Natural killer cell (primary cell): ENCODE measurements at places on chromosomes 6 and 20.

GRCh38 chr6:141212296-141212695 is 920.4 kb upstream of the GJE1 start:
- H3K27me3 ChIP-seq = no peaks in the 10 kb centered on the region
- H3K4me1 ChIP-seq = no peaks in the 10 kb centered on the region
- no peak overlapping the region for H3K4me3 ChIP-seq
- H3K27ac ChIP-seq = no peak overlapping the region

- H3K27ac ChIP-seq = no peak overlapping the region
- H3K36me3 ChIP-seq = no peaks in the 10 kb centered on the region
- no peaks in the 10 kb centered on the region for H3K4me1 ChIP-seq
Observed at GRCh38 chr6:6556738-6557503, 31.6 kb upstream of the LY86 start.

DNA sequence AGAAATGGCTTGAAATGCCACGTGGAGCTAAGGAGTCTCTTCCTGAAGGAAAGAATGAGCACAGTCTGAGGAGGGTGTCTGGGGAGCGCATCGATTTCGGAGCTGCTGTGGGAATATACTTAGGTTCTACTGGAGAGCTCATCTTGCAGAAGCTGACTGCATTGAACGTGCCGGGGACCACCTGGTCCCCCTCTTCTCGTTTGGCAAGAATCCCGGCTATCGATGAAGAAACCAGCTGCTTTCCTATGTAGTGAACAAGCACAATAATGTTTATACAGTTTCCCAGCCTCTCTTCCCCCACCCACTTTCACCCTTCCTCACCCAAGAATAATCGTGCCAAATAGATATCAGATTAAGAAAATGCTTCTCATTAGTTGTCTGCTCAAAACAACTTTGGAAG is 242.5 kb downstream of the PACRG start:
- no peak overlapping the region for H3K27ac ChIP-seq
- H3K4me1 ChIP-seq = no peaks in the 10 kb centered on the region
- DNase-seq = no peak
- H3K27me3 ChIP-seq = no peaks in the 10 kb centered on the region

GRCh38 chr6:140784573-140784972 is 1348.2 kb upstream of the GJE1 start:
- H3K27me3 ChIP-seq = no peaks in the 10 kb centered on the region
- no peaks in the 10 kb centered on the region for H3K4me1 ChIP-seq
- no peak overlapping the region for H3K4me3 ChIP-seq
- no peak overlapping the region for H3K27ac ChIP-seq

DNA sequence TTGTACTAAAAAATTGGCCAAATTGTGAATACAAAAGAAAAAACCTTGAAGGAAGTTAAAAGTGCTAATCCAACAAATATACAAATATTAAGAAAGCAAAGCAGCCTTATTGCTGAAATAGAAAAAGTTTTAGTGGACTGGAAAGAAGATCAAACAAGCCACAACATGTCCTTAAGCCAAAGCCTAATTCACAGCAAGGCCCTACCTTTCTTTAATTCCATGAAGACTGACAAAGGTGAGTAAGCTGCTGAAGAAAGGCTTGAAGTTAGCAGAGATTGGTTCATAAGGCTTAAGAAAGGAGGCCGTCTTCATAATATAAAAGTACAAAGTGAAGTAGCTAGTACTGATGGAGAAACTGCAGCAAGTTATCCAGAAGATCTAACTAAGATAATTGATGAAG is 53.5 kb downstream of the TINAG start:
- no peak overlapping the region for H3K4me3 ChIP-seq
- no peak overlapping the region for H3K27ac ChIP-seq
- no peaks in the 10 kb centered on the region for H3K4me1 ChIP-seq

DNA sequence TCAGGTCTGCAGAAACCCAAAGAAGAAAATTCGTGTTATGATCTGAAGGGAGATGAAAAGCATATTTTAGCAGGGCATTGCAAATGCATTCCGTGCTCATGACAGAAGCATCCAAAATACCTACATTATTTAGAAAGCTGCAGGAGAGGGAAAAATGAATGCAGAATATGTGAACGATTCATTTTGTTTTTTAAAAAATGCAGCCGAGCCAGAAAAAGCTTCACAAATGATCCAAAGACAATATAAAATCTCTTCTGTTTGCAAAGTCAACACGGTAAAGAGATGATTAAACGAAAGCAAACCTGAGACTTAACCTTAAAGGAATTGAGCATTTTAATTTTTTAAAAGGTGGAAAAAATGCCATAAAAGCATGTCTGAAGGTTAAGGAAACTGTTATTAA is 136.1 kb upstream of the SULF2 start:
- H3K4me3 ChIP-seq = no peak overlapping the region
- H3K36me3 ChIP-seq = no peaks in the 10 kb centered on the region
- no peak overlapping the region for H3K27ac ChIP-seq
- no peaks in the 10 kb centered on the region for H3K27me3 ChIP-seq

DNA sequence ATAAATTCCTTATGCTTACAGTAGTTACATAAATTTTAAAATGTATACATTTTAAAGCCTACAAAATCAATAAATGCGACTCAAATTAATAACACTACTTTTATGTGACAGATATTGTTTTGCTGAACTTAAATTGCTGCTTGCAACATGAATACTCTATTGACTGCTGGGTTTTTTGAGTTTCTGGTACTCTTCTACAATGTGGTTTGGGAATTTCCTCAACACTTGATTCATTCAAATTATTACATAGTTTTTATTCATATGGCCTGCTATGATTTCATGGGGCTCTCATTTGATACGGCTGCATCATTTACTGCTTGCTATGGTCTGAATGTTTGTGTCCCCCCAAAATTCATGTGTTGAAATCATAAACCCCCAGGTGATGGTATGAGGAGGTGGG is 2.3 kb upstream of the TXLNB start:
- no peak overlapping the region for H3K27ac ChIP-seq
- H3K27me3 ChIP-seq = no peaks in the 10 kb centered on the region
- no peaks in the 10 kb centered on the region for H3K36me3 ChIP-seq
- DNase-seq = peak; percentile 16

DNA sequence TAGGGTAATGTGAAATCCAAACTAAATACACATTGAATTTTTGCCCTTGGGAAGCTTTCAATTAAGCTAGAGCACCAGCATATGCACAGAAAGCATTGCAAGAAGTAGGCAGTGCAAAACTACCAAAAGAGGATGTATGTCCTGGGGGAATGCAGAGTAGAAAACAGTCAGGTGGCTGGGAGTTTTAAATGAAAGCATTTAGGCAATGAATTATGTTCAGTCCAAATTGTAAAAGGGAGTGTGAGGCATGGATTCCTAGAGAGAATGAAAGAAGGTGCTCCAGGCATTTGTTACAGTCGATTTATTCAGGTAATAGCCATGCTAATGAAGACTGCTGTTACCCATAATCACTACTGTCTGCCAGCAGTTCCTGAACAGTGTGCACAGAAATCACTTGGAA is 604.1 kb upstream of the POU3F2 start:
- no peak overlapping the region for H3K4me3 ChIP-seq
- no peak for DNase-seq
- H3K27me3 ChIP-seq = no peaks in the 10 kb centered on the region
- no peaks in the 10 kb centered on the region for H3K4me1 ChIP-seq

DNA sequence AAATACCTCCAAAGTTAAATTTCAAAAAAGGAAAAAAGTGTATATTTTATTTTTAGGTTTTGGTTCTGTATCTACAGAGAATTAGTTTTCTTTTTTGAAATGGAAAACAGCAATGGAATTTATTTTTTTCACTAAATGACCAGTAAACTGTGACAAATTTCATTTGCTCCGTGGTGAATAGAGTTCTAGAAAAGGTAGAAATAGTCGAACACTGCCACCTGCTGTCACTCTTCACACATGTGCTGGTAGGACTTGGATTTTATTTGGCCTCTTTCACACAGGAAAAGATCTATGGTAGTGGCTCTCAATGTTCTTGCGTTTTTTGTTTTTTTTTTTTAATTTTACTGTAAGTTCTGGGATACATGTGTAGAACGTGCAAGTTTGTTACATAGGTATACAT is 312.5 kb downstream of the EYA4 start:
- no peaks in the 10 kb centered on the region for H3K36me3 ChIP-seq
- no peak overlapping the region for H3K27ac ChIP-seq
- peak; percentile 56 for DNase-seq
- H3K4me1 ChIP-seq = no peaks in the 10 kb centered on the region
- H3K27me3 ChIP-seq = no peaks in the 10 kb centered on the region

DNA sequence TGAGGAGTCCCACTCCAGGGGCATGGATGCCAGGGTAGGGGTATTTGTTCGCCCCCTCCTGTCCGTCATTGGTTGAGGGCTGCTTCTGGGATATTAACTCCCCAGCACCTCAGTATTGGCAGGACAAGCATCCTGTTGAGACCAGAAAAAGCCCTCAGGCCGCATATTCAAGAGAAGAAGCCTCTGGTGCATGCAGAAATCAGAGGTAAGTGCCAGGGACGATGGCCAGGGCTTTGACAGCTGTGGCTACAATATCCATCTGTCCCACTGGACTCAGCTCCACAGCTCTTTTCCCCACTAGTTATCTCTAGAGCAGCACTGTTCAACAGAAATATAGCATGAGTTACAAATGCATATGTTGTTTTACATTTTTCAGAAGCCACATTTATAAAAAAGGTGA is 651.3 kb downstream of the KIF16B start:
- no peaks in the 10 kb centered on the region for H3K36me3 ChIP-seq
- no peak for DNase-seq
- no peak overlapping the region for H3K27ac ChIP-seq
- no peak overlapping the region for H3K4me3 ChIP-seq
- H3K4me1 ChIP-seq = no peaks in the 10 kb centered on the region

- no peaks in the 10 kb centered on the region for H3K36me3 ChIP-seq
- no peak overlapping the region for H3K27ac ChIP-seq
- DNase-seq = no peak
Observed at GRCh38 chr20:6863355-6863754, 95.9 kb downstream of the BMP2 start.

GRCh38 chr6:75272145-75272840 is 12.3 kb downstream of the TMEM30A start:
- H3K4me1 ChIP-seq = no peaks in the 10 kb centered on the region
- no peak overlapping the region for H3K27ac ChIP-seq
- H3K4me3 ChIP-seq = no peak overlapping the region
- DNase-seq = no peak

DNA sequence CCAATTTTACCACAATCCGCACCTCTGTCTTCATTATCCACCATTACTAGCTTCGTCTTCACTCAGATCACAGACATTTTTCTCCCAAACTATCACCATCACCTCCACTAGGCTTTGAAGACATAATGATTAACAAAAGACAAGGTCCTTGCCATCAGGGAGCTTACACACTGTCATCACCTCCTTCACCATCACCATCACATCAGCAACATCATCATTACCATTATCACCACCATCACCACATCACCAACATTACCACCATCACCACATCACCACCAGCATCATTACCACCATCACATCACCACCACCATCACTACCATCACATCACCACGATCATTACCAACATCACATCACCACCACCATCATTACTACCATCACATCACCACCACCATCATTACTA is 4.4 kb upstream of the SLC22A7 start:
- no peaks in the 10 kb centered on the region for H3K4me1 ChIP-seq
- peaks cover 3% of the 10 kb centered on the region for H3K27me3 ChIP-seq
- no peaks in the 10 kb centered on the region for H3K36me3 ChIP-seq
- H3K4me3 ChIP-seq = no peak overlapping the region

- no peaks in the 10 kb centered on the region for H3K4me1 ChIP-seq
- no peak overlapping the region for H3K4me3 ChIP-seq
- H3K27ac ChIP-seq = no peak overlapping the region
- no peak for DNase-seq
- H3K36me3 ChIP-seq = no peaks in the 10 kb centered on the region
Observed at GRCh38 chr6:147103694-147104093, 100.5 kb upstream of the STXBP5 start.

GRCh38 chr6:23477586-23477985 is 648.4 kb upstream of the NRSN1 start:
- DNase-seq = no peak
- no peak overlapping the region for H3K27ac ChIP-seq
- no peaks in the 10 kb centered on the region for H3K27me3 ChIP-seq
